Aorta (tissue), 5 donors: ENCODE measurements at places on chromosomes 3 and 15. TPM values are rescaled to one million over a fixed set of nuclear protein-coding genes. Genes with fewer than 3 reads are reported as not detected.

The GOLGA6A gene
- total RNA-seq, result not detected

The FETUB gene
- not detected for total RNA-seq

The MUC4 gene
- not detected for total RNA-seq

The SNURF gene
- 21.4 TPM for total RNA-seq

The SLC51A gene
- total RNA-seq, result 0.49 TPM

DNA sequence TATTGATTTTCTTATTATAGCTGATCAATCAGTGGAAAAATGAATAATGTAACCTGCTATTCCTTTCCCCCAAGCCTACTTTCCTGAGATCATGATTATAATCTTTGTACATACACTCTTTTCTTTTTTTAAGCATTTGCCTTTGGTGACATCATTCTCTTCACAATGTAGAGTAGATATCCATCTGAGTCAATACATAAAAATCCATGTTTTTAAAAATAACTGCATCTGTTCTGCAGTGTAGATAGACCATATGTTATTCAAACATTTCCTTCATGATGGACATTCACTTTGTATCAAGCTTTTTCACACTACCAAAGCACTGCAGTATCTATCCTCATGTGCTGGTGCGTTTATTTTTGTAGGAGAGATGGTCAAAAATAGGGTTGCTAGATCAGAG, 211.1 kb downstream of the PTPRG start:
- no peak for DNase-seq

- DNase-seq, result peak; percentile 79
Measured at GRCh38 chr15:70095408-70096214, 2.1 kb downstream of the TLE3 start.

GRCh38 chr15:39177561-39177960, 403.3 kb upstream of the THBS1 start:
- no peak for DNase-seq

- no peak for DNase-seq
Measured at GRCh38 chr3:65706776-65707568, 331.7 kb downstream of the MAGI1 start.

DNA sequence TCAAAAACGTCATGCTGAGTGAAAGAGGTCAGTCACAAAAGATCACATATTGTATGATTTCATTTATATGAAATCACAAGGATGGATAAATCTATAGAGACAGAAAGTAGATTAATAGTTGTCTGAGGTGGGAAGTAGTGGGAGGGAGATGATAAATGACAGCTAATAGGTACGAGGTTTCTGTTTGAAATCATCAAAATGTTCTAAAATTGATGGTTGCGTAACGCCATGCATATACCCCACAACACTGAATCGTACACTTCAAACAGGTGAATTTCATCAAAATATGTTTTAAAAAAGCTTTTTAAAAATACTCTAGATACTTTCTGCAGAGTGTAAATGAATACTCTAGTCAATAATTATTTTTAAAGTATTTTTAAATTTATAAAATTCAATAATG, 303.0 kb upstream of the STAC start:
- no peak for DNase-seq

DNA sequence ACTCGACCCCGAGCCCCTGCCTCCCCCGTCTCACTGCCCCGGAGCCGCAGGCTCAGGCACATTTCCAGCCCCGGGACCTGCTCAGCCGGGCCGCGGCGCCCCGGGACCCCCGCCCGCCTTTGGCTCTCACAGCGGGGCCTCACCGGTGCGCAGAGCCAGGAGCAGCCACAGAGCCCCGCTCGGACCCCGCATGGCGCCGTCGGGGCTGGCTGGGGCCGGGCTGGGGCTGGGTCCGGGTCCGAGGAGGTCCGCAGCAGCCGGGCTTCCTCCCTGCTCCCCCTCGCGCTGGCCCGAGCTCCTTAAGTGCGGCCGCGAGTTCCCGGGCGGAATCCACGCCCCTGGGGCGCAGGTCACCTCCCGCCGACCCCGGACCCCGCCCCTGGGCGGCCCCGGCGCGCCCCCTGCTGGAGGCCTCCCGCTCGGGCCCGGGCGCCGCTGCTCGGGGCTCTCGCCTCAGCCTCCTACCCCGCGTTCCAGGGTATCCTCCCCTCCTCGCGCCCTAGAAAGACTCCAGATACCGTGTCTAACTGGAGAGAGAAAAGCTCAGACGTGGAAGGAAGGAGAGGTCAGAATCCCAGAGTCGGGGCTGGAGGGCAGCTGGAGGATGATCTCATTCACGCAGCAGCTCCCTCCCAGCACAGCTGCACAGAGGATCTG, at the start of gene MELTF:
Gene MELTF, minus strand, starts transcription at position 307 of the 657 bp plus-strand sequence. Its CDS starts 115 bp downstream, at position 192.
- DNase-seq, result peak; percentile 89

GRCh38 chr3:187743195-187744141, 1.8 kb downstream of the BCL6 start:
- peak; percentile 86 for DNase-seq

DNA sequence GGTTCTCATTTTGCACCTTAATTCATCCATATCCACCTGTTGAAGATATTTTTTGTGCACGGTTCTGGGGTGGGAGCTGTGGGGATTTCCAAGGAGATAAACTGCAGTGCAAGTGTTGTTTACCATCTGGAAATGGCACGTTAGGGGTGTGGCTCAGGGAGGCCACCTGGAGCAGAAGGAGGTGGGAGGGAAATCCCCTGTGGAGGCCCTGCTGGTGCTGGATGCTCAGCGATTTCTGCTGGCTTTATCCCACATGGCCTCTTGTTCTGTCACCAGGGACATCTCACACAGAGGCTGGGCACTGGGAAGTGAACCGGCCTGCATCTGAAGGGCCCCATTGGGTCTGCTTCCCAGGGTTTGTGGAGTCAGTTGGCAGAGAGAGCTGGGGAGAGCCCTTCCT, 24.3 kb downstream of the TRPM1 start:
- DNase-seq, result no peak

DNA sequence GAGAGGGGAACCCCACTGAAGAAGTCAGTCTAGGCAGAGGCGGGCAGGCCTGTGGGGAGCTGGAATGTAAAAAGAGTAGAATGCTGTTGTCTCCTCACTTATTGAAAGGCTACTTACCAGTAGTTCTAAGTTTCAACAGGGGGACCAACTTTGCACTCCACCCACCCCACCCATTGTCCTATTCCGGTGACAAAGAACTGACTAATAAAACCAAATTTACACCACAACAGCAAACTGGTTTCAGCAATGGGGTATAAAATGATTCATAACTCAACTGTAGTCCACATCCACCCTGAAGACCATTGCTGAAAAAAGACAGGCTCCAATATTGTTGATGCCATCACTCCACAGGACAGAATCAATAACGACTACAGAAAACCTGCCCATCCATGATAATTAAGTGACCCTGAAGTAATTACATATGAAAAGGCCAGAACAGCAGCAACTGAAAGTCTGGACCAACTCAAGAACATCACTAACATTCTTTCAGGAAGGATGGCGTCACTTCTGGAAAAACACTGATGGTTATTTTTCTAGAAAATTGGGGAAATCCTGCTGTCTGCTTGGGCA, 80.2 kb downstream of the ABI3BP start:
- no peak for DNase-seq
